ENCODE measurements at places on chromosomes 3 and 15. TPM values are rescaled to one million over a fixed set of nuclear protein-coding genes. Genes with fewer than 3 reads are reported as not detected.

- no peak overlapping the region for H3K4me3 ChIP-seq
- H3K27ac ChIP-seq = no peak overlapping the region
- no peaks in the 10 kb centered on the region for H3K36me3 ChIP-seq
Measured at GRCh38 chr3:106629215-106629832, 747.9 kb upstream of the CCDC54 start.

DNA sequence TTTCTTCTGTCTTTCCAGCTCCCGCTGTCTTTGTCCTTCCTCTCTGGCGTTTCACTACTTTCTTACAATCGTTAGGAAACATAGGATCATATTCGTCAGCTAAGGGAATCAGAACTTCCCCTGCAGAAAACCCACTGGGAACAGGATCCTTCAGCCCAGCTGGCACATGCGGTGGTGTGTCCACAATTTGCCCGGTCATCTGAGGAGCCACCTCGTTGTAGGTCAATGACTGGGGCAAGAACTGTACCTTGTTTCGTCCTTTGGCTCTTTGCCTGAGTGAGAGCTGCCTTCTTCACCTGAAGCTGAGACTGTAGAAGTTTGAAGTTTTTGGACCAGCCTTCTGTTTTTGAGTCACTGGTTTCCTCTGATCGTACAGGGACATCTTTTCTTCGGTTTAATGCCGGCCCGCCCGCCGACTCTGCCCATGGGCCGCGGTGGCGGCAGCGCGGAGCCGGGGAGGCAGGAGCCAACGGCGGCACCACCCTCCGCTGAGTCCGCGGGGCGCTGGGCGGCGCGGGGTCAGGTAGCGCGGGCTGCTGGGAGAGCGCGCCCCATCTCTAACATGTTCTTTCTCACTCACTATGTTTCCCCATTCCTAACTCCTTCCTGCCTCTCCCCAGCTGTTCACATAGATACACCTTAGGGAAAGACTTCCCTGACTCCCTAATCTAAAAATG lies 214.1 kb upstream of the NANOGP8 start:
- H3K27me3 ChIP-seq = no peaks in the 10 kb centered on the region
- no peaks in the 10 kb centered on the region for H3K36me3 ChIP-seq
- no peak overlapping the region for H3K4me3 ChIP-seq
- no peaks in the 10 kb centered on the region for H3K4me1 ChIP-seq
- H3K27ac ChIP-seq = no peak overlapping the region

DNA sequence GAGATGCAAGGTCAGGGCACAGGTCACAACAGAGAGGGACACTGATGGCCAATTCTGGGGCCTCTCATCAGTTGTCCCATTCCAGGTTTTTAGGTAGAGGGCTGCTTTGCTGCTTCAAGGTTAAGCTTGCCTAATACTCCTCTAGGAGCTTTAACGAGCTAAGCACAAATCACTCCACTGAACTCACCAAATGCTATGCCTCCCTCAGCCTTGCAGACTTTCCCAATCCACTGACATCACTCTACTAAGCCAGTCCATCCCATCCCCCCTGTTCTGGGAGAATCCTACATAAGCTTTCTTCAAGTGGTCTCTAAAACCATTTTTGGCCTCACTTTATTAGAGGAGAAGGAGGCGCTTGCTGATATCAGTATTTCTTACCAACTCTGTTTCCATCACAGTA lies 24.8 kb upstream of the PDCD6IP start:
- H3K36me3 ChIP-seq = no peaks in the 10 kb centered on the region
- DNase-seq = no peak
- H3K27me3 ChIP-seq = no peaks in the 10 kb centered on the region
- no peak overlapping the region for H3K27ac ChIP-seq

DNA sequence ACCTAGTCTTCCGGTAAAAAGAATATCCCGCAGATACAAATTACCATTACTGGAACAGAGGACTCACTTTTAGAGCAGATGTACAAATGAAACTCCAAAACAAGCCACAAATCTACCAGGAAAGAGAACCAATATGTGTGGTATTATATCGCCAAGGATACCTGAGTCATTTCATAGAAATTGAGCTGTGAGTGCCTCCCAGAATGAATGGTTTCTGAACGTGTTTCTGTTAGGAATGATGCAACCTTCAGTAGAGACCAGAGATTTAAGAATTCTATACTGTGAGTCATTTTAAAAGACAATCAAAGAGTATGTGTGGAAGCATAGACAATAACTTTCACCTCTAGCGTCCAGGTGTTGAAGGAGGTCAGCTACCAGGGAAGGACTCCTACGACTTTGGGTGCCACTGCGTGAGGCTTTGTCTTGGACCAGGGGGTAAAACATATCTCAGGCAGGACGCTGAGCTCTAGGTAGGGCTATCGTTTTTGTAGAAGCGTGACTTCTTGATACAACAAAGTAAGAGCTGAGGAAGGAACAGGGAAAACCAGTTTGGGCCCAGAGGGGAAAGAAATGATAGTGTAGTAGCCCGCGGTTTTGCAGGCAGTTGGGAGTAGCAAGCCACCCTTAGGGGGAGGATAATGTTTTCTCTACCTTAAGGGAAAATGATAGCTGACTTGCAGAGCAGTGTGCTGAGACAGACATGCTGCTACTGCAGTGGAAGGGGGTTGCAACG lies 210.4 kb downstream of the TP63 start:
- H3K27ac ChIP-seq = no peak overlapping the region
- H3K4me3 ChIP-seq = no peak overlapping the region
- DNase-seq = no peak
- no peaks in the 10 kb centered on the region for H3K27me3 ChIP-seq
- H3K36me3 ChIP-seq = no peaks in the 10 kb centered on the region

TEX55 gene
- total RNA-seq = not detected

CKMT1A gene
- not detected for total RNA-seq

TRIM42 gene
- total RNA-seq = not detected

MESP2 gene
- total RNA-seq = not detected

CXCR6 gene
- total RNA-seq = not detected

PYDC2 gene
- total RNA-seq = not detected

CHRNA3 gene
- not detected for total RNA-seq

Data from SJSA1 (cell line).